ENCODE measurements at places on chromosomes 4 and X.

- DNase-seq = no peak
Observed at GRCh38 chr4:7103607-7104365, 35.9 kb upstream of the GRPEL1 start.

DNA sequence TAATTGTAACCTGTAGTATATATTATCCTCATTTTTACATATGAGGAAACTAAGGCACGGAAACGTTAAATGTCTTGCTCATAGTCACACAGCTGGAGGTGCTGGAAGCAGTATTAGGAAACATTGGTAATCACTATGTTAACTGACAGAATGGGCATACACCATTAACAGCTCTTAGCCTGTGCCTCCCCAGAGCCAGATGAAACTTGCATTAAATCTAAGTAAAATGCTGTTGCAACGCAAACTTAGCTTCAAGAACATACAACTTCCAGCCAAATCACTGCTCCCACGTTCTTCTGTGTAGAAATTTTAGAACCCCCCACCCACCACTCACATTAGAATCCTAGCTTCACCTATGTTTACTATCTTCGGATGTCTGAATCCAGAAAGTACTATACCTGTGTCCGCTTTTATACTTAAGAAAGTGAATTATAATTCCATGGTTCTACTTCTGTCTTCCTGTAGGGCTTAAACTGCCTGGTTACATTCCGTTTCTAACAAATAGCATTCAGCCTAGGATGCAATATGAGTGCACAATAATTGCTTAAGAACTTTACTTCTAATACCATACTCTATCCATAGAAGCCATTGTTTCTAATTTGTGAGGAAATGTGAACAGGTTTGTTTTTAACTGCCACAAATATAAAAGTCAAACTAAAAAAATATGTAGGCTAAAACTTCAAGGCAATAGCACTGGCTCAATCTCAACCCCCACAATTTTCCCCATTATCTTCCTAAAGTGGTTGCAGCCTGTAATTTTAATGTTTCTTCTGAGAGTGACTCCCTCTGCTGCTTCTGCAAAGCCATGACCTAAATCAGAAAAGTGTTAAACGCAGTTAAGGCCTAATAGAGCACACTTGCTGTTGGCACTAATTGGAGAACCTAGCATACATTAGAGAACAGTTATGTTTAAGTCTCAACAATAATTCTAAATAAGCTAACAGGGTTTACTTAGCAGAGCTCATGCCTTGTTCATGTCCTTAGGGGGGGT is 4.4 kb downstream of the UNC5C start:
- DNase-seq = no peak

DNA sequence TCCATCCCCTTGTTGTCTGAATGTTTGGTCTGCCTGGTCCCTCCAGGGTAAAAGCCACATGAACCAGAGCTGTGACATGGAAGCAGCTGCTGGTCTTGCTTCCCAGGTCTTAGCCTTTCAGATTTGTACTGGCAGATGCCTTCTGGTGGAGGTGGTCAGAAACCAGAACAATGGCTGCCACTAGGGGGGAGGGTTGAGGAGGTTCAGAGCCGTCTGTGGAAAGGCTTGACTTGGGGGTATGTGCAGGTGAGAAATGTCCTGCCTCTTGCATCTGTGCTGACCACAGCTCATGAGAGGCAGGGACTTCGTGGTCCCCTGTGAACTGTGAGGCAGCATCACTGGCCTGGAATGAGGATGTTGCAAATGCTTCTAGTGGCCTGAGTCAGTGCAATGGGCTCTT is 144.2 kb upstream of the WDR1 start:
- DNase-seq = no peak

DNA sequence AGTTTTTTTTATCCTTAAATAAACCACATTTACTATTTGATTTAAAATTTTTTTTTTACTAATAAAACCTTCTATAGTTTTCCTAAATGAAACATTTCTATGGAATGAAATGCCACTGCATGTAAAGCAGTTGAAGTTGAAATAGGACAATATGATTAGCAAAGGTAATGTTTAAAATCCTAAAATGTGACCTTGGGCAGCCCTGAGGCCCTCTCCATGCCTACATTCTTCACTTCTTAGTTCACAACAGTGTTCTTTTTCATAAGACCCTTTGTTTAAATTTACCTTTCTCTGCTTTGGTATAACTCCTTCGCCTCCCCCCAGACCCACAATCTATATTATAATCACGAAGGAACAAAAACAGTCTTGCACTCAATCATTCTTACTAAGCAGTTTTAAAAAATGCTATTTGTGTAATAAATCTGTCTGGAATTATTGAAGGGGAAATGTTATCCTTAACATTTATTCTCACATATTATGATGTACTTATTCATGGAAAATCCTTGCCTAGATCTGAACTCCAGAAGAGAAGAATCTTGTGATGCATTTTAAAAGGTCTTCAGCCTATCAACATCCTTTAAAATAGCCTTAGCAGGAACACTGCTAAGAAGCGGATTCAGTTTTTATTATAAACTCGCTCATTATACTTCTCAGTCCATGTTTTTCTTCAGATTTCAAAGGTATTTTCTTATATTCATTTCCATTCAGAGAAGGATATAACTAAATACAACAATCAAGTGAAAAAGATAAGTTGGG is 124.6 kb upstream of the NAP1L5 start:
- DNase-seq = no peak

GRCh38 chr4:184197536-184198082 is 20.1 kb downstream of the ENPP6 start:
- DNase-seq = no peak

DNA sequence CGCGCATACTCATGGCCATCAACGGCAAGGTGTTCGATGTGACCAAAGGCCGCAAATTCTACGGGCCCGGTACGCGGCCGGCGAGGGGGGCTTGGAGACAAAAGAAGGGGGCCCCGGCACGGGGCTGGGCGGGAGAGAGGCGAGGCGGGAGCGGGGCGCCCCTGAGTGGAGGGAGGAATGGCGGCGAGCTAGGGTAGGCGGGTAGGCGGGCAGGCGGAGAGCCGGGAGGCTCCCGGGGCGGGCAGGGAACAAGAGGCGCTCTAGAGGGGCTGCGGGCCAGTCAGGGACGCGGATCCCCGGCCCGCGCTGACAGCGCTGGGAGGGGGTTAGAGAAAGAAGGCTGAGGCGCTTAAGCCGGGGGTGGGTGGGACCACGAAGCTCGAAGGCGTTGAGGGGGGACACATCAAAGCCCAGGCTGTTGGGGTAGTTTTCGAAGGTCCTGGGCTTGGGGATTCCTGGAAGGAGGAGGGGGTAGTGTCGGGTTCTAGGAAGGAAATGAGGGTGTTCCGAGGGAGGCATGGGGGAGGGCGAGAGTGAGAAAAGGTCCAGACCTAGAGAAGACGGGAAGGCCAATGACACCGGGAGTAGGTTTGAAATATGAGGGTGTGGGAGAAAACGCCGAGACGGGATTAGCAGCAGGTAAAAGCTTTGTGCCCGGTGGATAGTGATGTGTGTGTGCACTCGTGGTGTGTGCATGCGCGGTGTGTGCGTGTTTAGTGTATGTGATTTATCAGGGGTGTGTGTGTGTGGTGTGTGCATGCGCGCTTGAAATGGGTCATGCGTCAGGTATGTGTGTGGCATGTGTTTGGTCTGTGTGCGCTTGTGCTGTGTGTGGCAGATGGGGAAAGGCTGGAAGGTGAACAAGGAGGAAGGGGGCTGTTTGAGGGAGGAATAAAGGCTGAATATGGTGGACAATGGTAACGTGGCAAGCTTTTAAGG is 807 bp downstream of the PGRMC1 start:
- DNase-seq = peak; percentile 22

GRCh38 chr4:139189972-139190371 is 13.0 kb upstream of the ELF2 start:
- no peak for DNase-seq

DNA sequence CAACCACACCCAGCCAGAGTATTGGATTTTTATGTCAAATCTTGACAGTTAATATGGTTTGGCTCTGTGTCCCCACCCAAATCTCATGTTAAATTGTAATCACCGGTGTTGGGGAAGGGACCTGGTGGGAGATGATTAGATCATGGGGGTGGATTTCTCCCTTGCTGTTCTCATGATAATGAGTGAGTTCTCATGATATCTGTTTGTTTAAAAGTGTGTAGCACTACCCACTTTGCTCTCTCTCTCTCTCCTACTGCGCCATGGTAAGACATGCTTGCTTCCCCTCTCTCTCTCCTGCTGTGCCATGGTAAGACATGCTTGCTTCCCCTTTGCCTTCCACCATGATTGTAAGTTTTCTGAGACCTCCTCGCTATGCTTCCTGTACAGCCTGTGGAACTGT is 86.9 kb upstream of the COX18 start:
- no peak for DNase-seq

- DNase-seq = no peak
Observed at GRCh38 chr4:176709417-176709816, 83.3 kb downstream of the VEGFC start.

All from activated CD8-positive, alpha-beta memory T cell treated with anti-CD3 and anti-CD28 coated beads, Interleukin-2, amount 50 U/mL, for 4 hours (primary cell).